Mesothelial cell of epicardium (in vitro differentiated cells): ENCODE measurements at places on chromosomes 2 and 18. TPM values are rescaled to one million over a fixed set of nuclear protein-coding genes. Genes with fewer than 3 reads are reported as not detected.
A peak's percentile ranks its signal among the peaks of the same experiment; 100 is the strongest.

- H3K27me3 ChIP-seq = no peaks in the 10 kb centered on the region
- H3K4me1 ChIP-seq = no peaks in the 10 kb centered on the region
- DNase-seq = no peak
- no peak overlapping the region for H3K4me3 ChIP-seq
- H3K27ac ChIP-seq = no peak overlapping the region
- peaks cover 43% of the 10 kb centered on the region for H3K36me3 ChIP-seq
Measured at GRCh38 chr2:62919041-62919440, 131.6 kb upstream of the OTX1 start.

DNA sequence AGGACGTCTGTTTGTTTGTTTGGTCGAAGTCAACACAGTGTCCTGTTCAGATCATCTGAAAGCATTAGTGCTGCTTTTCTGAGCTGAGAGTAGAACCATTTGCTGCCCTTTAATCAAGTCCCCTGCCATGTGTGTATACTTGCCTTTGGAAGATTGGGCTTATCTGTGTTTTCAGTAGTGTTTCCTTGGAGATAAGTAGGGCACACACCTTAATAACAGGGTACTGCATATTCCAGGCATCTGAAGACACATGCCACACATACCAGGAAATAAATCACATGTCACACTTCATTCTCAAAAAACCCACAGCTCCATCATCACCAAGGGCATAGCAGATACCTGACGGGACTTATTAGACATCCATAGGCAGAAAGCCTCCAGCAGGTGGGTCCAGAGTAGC, 157.4 kb downstream of the SOX11 start:
- no peaks in the 10 kb centered on the region for H3K36me3 ChIP-seq
- peaks cover 19% of the 10 kb centered on the region for H3K4me1 ChIP-seq
- DNase-seq = no peak
- no peak overlapping the region for H3K4me3 ChIP-seq
- H3K27ac ChIP-seq = no peak overlapping the region
- H3K27me3 ChIP-seq = peaks cover 5% of the 10 kb centered on the region

DNA sequence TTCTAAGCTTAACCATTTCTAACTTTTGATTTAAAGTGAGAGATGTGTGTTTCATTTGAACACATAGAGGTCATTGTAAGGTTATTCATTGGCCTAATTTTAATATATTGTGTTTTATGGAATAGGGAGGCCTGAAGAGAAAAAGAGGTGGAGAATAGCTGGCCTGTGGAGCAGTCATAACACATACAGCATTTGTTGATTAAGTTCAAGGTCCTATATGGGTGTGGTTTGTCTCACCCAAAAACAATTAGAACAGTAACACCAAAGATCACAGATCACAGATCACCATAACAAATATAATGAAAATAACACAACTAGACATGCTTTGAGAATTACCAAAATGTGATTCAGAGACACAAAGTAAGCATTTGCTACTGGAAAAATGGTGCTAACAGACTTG, 252.4 kb upstream of the SPOPL start:
- no peaks in the 10 kb centered on the region for H3K27me3 ChIP-seq
- no peak overlapping the region for H3K4me3 ChIP-seq
- H3K36me3 ChIP-seq = no peaks in the 10 kb centered on the region
- H3K4me1 ChIP-seq = no peaks in the 10 kb centered on the region

DNA sequence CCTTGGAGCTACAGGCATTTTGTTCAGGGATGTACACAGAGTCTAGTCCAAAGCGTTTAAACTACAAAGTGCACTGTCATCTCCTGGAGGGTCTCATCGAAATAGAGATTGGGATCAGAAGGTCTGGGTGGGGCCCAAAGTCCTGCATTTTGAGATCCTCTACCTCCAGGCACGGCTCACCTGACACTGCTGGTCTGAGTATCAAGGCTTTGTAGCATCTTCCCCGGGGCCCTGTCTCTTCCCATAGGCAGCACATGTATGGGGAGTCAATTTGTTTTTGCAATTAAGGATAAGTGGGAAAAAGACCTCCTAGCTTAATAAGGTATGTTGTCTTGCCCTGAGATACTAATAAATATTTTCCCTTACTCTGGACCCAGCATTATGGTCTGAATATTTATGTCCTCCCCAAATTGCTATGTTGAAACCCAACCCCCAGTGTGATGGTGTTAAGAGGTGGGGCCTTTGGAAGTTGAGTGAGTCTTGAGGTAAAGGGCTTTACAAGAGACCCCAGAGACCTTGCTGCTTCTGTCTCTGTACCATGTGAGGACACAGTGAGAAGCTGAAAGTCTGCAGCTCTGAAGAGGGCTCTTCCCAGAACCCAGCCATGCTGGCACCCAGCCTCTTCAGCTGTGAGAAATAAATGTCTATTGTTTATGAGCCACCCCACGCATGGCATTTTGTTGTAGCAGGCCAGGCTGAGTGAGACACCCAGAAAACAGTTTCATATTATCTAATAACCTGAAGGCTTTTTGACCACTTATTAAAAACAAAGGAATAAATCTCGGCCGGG, 258.7 kb upstream of the HS6ST1 start:
- no peaks in the 10 kb centered on the region for H3K36me3 ChIP-seq
- no peak overlapping the region for H3K4me3 ChIP-seq
- H3K4me1 ChIP-seq = peaks cover 23% of the 10 kb centered on the region
- no peaks in the 10 kb centered on the region for H3K27me3 ChIP-seq
- no peak for DNase-seq
- H3K27ac ChIP-seq = no peak overlapping the region

DNA sequence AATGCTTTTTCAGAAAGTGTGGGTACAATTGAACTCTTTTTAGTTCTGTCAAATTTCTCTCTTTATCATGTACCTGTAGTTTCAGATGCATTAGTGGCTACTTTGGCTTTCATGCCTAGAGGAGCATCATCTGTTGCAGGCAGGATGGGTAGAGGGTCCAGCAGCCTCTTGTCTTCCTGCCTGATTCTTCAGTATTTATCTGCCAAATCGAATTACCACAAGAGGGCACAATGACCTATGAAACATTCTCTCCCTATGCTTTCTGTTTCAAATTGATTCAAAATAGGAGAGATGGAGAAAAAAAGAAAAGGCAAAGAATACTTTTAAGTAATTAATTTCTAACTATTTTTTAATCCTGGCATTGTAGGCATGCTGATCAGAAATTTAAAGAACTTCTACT, 477.2 kb downstream of the TRIB2 start:
- H3K4me1 ChIP-seq = peaks cover 1% of the 10 kb centered on the region
- H3K27me3 ChIP-seq = peaks cover 5% of the 10 kb centered on the region
- H3K27ac ChIP-seq = no peak overlapping the region
- no peak overlapping the region for H3K4me3 ChIP-seq
- H3K36me3 ChIP-seq = no peaks in the 10 kb centered on the region
- DNase-seq = no peak

- H3K4me1 ChIP-seq = peaks cover 25% of the 10 kb centered on the region
- H3K27me3 ChIP-seq = no peaks in the 10 kb centered on the region
- H3K27ac ChIP-seq = peak overlapping the region; percentile 97
- H3K36me3 ChIP-seq = peaks cover 4% of the 10 kb centered on the region
- DNase-seq = no peak
Measured at GRCh38 chr18:80033181-80034067, 810 bp upstream of the RBFA start.

- H3K27me3 ChIP-seq = no peaks in the 10 kb centered on the region
- H3K36me3 ChIP-seq = no peaks in the 10 kb centered on the region
- no peak overlapping the region for H3K27ac ChIP-seq
Measured at GRCh38 chr18:34643989-34644388, 66.1 kb upstream of the DTNA start.

DNA sequence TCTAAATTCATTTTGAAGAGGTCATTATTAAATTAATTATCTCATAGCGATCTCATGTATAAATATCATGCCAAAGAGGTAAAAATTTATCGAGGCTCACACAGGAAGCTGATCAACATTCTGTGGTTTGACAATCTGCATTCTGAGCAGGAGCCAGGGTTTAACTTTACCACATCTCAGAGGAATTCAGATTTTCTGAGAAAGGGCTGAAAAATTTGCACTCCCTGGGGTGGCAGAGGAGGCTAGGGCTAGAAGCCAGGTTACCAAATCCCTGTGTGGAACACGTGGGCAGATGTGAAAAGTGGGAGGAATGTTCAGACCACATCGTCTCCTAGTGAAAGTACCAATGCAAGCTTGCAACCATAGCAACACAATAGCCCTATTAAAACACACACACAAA, 63.5 kb upstream of the CTLA4 start:
- DNase-seq = no peak
- H3K4me1 ChIP-seq = peaks cover 12% of the 10 kb centered on the region
- H3K27ac ChIP-seq = no peak overlapping the region
- H3K36me3 ChIP-seq = peaks cover 8% of the 10 kb centered on the region

Gene CABLES1
- 11.3 to 12.7 TPM (median 12.0 TPM) in 3 replicates for total RNA-seq

Gene UCN
- total RNA-seq = 3.1 to 5.1 TPM (median 4.4 TPM) in 3 replicates

Gene UGT1A5
- not detected in 3 replicates for total RNA-seq

Gene CPS1
- total RNA-seq = 4.4 to 7.5 TPM (median 6.3 TPM) in 3 replicates

Gene TMEM182
- 7.1 to 9.1 TPM (median 8.0 TPM) in 3 replicates for total RNA-seq

Gene SPAG16
- total RNA-seq = 31.0 to 35.9 TPM (median 35.1 TPM) in 3 replicates

Gene NAT8
- not detected in 3 replicates for total RNA-seq

Gene EVX2
- total RNA-seq = 0.07 to 0.09 TPM in 2 of 3 replicates, not detected in the other

Gene TACR1
- 0.09 to 0.38 TPM (median 0.20 TPM) in 3 replicates for total RNA-seq

Gene CYRIA
- total RNA-seq = 3.9 to 4.5 TPM (median 4.0 TPM) in 3 replicates

Gene POLE4
- total RNA-seq = 32.1 to 37.3 TPM (median 33.9 TPM) in 3 replicates
